ENCODE measurements at places on chromosomes 6 and 20.
A peak's percentile ranks its signal among the peaks of the same experiment; 100 is the strongest.

- no peak for DNase-seq
These were observed 24.6 kb downstream of the DNAAF9 start for GRCh38 chr20:3382836-3383235.

DNA sequence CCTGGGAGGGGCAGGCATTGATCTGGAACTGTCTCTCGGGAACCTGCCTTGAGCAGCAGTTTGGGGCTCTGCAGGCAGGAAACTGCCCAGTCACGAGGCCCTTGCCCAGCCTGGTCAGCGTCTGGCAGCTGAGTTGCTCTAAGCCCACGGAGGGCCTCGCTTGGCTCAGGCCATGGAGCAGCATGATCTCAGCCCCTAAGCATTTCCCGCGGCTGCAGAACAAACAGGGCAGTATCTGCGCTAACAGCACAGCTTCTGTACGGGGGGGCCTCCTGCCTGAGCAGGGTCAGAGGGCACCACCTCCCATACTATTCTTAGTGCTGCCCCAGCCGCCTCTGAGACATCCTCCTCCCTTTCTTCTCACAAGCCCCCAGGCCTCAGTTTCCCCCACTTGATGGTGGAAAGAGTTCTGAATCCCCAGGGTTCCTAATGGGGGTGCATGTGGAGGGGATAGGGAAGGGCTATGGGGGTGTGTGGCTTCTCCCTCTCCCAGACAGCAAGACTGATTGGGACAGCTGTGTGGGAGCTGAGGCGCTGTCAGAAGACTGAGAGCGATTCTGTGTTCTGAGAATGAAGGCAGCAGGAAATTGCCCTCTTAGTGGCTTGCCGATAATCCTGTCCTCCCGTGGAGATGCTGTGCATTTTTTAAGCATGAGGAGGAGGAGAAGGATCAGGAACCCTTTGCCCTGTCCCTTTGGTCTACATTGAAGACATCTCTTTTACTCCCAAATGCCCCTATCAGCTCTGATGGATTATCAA lies 46.4 kb downstream of the MOCS1 start:
- DNase-seq: no peak

- DNase-seq: no peak
These were observed 80.6 kb downstream of the FNDC1 start for GRCh38 chr6:159249752-159250151.

DNA sequence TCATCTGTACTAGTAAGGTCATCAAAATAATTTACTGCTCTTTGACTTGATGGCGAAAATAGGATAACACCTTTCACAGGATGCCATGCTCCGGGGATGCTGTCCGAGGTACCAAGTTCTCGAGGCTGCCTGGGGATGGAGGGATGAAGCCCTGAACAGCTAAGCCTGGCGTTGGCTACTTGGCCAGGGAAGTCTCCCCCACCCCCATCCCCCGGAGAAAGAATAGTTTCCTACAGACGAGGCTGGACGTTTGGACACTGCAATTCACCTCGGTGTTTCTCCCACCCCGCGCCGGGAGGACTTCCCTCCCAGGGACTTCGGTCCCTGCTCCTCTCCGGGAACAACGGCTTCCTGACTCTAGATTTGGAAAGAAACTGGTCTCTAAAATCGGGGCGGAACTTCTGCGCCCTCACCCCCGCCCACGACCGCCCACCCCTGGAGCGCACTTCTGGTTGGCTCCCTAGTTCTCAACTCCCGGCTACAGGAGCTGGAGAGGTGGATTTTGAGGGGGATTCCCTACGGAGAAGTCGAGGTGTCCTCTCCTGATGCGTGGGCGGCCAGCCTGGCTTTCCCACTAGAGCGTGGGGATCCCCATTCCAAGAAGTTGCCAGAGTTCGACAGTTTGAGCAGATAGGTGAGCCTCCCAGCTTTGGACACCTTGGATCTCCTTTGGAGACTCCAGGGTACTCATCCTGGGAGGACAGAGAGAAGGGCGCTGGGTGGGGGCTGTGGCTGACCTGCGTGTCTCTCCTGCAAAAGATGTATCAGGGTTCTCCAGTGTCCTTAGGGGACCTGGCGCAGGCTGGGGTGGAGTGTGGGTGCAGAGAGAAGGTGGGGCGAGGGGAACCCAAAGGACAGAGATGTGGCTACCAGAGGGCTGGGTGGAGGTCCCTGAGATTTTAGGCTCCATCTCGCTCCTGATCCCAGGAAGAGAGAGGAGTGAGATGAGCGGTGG lies 1.1 kb downstream of the PCSK2 start:
- no peak for DNase-seq

GRCh38 chr20:38806855-38807655 lies 1.6 kb downstream of the PPP1R16B start:
- DNase-seq: peak; percentile 35

- no peak for DNase-seq
These were observed 137.2 kb downstream of the AGPAT4 start for GRCh38 chr6:161136655-161137054.

DNA sequence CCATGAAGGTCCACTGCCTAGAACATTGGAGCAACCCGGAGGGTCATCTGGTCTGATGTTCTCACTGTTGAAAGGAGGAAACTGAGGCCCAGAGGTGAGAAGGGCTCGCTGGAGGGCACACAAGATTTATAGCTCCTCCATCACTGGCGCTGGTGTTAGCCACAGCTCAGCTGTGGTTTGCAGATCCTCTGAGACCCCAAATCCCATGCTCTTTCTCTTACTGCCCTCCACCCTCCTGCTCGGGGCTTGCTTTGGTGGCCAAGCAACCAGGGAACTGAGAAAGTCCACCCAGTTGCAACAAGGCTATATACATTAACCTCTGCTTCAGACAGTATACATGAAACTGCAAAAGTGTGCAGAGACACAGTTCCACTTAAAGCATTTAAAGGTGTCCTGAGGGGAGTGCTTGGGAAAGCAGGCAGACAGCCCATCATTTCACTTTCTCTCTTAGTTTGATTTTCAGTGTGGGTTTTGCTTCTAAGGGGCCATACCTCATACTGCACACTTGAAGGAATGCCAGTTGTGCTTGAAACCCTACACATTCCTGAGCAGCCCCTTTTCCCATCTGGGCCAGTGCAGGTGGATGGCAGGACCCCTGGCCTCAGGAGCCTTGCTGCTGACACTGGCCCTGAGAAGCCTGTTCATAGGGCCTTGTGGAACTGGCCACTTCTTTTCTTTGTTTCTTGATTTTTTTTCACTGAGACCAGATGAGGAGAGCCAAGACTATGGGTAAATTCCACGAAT lies 347.6 kb downstream of the CDC5L start:
- no peak for DNase-seq

GRCh38 chr20:43686820-43687219 lies 19.9 kb downstream of the MYBL2 start:
- no peak for DNase-seq

DNA sequence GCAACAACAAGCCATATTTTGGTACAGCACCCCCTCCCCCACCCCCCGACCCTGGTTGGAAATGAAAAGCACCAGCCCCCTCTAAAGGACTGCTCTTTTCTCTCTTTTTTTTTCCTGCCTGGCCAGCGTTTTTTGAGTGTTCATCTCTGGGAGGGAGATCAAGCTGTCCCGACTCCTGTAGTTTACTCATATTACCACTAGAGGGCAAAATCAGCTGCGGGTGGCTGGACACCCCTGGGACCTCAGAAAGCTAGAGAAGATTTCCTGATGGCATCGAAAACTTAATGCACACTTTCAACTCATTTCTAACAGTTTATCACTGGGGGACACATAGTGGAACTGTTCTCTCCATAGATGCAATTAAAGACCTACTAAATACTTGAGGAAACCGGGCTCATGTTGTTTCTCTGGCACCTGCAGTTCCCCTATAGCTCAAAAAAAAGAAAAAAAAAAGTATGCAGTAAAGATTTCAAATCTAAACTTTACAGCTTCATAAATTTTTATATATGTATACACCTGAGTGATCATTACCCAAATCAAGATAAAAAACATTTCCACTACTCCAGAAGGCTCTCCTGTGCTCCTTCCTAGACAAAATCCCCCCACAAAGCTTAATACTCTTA lies 24.4 kb downstream of the CNBD2 start:
- peak; percentile 44 for DNase-seq

DNA sequence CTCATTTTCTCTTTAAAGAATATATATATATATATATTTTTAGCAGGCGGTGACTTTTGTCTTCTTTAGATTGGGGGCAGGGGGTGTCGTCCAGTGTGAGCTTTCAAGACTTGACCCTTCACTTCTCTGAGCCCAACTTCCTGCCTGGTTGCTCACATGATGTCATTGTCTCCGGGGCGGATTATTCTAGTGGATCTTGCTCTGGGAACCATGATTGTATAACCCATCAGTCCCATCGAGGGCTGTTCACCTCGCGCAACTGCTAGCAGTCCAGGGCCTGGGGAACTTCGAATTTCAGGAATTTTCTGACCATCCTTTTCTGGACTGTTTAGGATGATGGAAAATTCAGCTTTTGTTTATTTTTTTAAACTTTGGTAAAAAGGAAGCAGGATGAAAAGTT lies 1.0 kb downstream of the IGF2R start:
- DNase-seq: peak; percentile 17

GRCh38 chr20:10985536-10985935 lies 311.7 kb upstream of the JAG1 start:
- no peak for DNase-seq

DNA sequence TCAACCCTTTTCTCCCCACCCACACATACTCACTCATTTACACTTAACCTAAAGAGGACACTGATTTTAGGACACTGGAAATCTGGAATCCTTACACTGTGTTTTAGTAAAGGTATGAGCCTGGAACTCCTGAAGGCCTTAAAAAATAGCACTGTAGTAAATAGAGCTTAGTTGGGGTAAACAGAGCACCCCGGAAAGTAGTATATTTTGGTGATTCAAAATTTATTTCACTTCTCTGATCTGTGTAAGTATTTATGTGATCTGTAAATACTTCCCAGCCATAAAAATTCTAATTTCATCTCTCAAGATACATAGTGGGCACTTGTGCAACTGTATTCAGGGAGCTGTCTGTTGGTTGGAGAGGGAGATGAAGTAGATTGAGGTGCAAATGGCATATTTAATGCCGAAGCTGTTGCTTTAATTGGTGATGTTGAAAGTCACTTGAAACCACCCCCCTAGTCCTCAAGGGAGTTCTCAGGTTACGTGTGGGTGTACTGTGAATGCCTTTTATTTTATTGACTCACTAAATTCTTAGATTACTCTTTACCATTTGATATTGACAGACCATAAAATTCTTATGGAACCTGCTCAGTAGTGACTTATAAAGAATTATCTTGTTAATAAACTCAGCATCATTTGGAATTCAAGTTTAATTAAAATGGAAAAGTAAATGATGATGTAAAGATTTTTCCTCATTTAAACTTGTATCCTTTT lies 154.9 kb downstream of the SOX4 start:
- DNase-seq: no peak

GRCh38 chr6:162082520-162082919 lies 645.0 kb downstream of the PRKN start:
- no peak for DNase-seq

DNA sequence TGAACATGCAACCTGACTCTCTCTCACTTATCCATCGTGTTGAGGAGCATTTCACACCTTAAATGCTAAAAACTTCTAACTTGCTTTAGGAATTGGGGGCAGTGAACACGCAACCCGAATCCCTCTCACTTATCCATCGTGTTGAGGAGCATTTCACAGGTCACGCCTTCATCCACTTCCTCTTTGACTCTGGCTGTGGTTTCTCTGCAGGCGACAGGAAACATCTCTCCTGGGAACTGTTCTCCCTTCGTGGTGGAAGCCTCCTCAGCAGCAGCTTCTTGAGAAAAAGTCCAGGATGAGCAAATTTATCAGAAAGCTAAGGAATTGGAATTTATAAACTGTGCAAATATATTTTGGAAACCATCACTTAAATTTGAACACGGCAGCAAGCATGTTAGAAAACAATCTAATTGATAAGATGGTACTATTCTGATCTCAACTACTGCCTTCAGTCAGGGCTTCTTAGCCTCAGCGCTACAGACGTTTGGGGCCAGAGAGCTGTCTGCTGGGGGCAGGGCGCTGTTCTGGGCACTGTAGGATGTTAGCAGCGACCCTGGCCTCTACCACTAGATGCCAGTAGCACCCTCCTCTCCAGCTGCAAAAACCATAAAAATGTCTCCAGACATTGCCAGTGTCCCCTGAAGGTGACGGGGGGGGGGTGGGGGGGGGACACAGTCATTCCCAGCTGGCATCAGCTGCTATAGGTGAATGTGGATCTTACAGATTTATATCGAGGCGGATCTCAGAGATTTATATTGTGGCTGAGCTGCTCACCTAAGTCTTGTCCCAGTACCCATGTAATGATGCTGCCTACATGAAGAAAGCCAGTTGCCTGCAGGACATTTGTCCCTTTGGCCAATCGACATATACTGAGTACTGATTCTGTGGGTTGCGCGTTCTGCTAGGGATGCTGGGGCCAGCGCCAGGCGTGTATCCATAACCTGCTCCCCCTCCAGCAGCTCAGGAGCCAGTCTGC lies 26.2 kb downstream of the CTCFL start:
- peak; percentile 40 for DNase-seq

GRCh38 chr20:50783903-50784302 lies 11.0 kb upstream of the BCAS4 start:
- no peak for DNase-seq

DNA sequence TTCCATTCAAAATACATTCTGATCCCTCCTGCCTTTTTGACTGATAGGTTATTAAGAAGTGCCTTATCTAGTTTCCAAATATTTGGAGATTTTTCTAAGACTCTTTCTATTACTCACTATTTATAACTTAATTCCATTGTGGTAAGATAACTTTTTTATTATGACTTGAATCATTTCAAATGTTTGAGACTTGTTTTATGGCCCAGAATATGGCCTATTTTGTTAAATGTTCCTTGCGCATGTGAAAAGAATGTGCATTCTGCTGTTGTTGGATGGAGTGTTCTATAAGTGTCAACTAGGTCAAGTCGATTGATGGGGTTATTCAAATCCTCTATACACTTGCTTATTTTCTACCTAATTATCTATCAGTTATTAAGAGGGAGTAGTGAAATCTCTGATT lies 13.1 kb upstream of the TCP11 start:
- DNase-seq: no peak

GRCh38 chr6:165219629-165220028 lies 89.8 kb downstream of the C6orf118 start:
- no peak for DNase-seq

- DNase-seq: no peak
These were observed 90.7 kb downstream of the CEP57L1 start for GRCh38 chr6:109186012-109186411.

DNA sequence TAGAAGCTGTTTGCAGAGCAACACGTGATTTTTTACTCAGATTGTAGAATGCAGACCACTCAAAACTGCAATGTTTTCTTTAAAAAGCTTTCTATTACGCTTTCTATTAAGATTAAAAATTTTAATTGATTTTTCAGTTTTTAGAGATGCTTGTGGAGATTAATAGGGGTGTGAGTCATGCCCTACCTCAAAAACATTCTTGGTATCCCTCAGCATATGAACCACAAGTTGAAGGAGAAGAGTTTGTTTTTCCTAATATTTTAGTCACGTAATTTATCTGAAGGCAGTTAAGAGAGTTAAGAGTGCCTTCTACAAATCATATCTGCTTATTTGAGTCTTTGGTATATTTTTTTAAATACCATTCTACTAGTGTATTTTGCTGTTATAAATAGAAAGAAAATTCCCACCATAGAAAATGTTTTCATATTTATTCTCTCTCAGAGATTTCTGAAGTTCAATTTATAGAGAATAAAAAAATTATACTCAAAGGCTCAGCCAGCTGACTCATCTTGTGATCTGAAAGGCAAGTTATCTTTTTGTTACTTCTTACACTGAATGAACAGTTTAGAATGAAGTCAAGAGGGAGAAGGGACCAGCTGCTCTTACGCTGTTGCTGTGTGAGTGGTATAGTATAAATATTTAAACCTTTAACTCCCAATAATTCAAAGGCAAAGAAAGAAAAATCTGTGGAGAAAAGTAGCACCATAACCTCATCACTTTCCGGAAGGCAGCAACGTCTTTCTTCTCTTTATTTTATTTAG lies 7.6 kb downstream of the RIPOR2 start:
- DNase-seq: peak; percentile 49

- peak; percentile 82 for DNase-seq
These were observed 113.9 kb upstream of the PRSS16 start for GRCh38 chr6:27133281-27134227.
